Left lobe of liver (tissue), 2 donors: ENCODE measurements at places on chromosomes 7 and 10. TPM values are rescaled to one million over a fixed set of nuclear protein-coding genes. Genes with fewer than 3 reads are reported as not detected.

Gene IDI2
- not detected for total RNA-seq

Gene ZNF394
- total RNA-seq, result 8.6 TPM

Gene FKBP9
- total RNA-seq, result 32.8 TPM

Gene ASZ1
- not detected for total RNA-seq

Gene FOXI2
- not detected for total RNA-seq

Gene NPC1L1
- total RNA-seq, result 21.1 TPM

Gene PTN
- total RNA-seq, result 0.38 TPM

Gene CFAP46
- total RNA-seq, result 0.08 TPM

Gene SCRN1
- total RNA-seq, result 3.1 TPM

Gene FKBP6
- not detected for total RNA-seq

Gene NOS3
- 8.7 TPM for total RNA-seq

Gene CYP2E1
- 3,844 TPM for total RNA-seq

Gene CNPY1
- total RNA-seq, result not detected

Gene ANKRD61
- total RNA-seq, result not detected

Gene GNG11
- 1.6 TPM for total RNA-seq

Gene PLEKHS1
- total RNA-seq, result not detected

Gene TMEM270
- not detected for total RNA-seq

Gene AGMO
- 33.0 TPM for total RNA-seq

Gene PAX2
- total RNA-seq, result 0.18 TPM

- DNase-seq, result no peak
These were observed 43.7 kb downstream of the MKLN1 start for GRCh38 chr7:131371411-131371810.

GRCh38 chr10:75743291-75743778, 311.9 kb downstream of the LRMDA start:
- no peak for DNase-seq

DNA sequence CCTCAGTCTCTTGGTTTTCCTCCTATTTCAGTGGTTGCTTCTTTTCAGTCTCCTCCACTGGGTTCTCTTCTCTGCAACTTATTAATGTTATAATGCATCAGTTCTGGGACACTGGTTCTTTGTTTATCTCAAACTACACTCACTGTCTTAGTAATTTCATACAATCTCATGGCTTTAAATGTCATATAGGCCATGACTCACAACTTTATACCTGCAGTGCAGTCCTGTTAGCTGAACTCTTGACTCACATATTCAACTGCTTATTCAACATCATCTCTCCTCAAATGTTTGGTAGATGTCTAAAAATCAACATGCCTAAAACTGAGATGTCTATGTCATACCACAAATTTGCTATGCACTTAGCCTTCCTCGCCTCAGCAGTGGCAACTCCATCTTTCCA, 101.2 kb upstream of the PALS2 start:
- DNase-seq, result no peak

- DNase-seq, result no peak
These were observed 39.3 kb downstream of the CELF2 start for GRCh38 chr10:11057018-11057417.

GRCh38 chr10:71939304-71939703, 24.9 kb upstream of the CHST3 start:
- DNase-seq, result no peak

DNA sequence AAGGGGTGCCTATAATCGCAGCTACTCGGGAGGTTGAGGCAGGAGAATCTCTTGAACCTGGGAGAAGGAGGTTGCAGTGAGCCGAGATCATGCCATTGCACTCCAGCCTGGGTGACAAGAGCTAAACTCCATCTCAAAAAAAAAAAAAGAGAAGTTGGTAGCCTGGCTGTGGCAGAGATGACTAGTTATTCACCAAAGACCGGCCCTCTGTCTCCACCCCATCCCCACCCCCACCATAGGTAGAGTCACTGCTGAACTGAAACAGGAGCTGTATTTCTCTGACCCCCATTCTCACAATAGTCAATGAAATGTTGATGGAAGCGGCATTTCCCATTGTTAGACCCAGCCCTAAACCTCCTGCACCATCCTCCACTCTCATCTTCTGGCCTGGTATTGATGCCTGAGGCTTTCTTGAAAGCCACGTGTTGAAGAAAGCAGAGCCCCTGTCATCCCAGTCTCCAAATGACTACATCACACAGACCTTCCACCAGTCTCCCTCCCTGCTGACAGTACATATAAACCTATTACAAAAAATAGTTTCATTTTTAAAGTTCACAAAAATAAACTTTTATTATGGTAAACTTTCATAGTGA, 9.4 kb upstream of the PIK3CG start:
- DNase-seq, result no peak

- no peak for DNase-seq
These were observed 767 bp downstream of the EIF4EBP2 start for GRCh38 chr10:70404787-70405036.

- DNase-seq, result no peak
These were observed 4.5 kb downstream of the PLEKHA1 start for GRCh38 chr10:122379041-122379440.

DNA sequence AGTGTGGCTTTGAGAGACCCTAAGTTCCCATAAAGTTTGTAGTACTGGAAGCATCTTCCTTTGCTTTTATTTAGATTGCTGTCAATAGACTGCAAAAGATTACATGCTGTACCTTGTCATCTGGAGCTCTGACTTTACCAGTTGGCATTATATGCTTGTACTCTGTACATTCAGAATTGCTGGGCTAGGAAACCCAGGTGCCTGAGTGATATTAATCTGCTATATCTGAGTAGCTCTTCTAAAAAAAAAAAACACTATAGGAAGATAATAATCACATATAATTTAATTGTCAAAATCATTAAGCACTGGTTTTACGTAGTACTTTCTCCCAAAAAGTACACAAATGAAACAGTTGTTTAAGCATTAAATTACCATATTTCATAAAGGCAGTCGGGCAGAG, 12.3 kb downstream of the GATA3 start:
- DNase-seq, result no peak

- no peak for DNase-seq
These were observed 84.7 kb upstream of the TRIL start for GRCh38 chr7:29042824-29043231.

DNA sequence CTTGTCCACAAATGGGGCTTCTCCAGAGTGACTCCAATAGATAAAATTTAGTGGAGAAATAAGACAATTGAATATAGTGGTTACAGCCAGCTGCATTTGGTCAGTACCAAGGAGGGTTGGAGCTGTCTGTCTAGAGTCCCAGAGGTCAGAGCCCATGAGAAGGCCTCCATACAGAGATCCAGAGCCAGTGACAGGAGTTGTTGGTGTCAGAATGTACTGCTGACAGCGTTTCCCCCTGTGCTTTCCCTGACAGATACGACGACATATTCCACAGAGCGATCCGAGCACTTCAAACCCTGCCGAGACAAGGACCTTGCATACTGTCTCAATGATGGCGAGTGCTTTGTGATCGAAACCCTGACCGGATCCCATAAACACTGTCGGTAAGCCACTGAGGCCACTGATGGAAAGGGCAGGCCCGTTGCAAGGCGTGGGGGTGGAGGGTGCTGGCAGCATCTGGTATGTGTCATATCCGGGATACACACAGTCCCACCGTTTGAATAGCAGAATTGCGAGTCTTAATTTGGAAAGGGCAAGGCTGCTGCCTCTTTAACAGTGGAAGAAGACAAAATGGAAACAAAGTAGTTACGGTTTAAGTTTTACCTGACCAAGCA, 483.6 kb downstream of the NRG3 start:
- DNase-seq, result no peak

GRCh38 chr7:2586326-2587020, 27.7 kb downstream of the IQCE start:
- no peak for DNase-seq

GRCh38 chr10:120719333-120719732, 131.8 kb upstream of the WDR11 start:
- no peak for DNase-seq

DNA sequence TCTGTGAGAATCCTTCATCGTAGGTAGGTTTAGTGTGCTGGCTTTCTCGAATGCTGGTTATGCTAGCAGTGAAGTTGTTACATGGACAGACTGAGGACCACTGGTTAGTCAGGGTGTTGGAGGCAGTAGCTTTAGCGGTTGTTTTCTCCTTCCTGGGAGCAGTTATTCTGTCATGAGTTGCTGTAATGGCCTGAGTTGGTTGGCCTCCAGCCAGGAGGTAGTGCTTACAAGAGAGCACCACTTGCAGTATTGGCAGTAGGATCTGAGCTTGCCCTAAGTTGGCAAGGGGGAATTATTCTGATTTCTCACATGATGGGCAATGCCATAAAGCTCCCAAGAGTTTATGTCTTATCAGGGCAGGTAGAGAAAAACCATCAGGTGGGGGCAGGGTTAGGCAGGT, 58.0 kb downstream of the IPMK start:
- DNase-seq, result no peak

DNA sequence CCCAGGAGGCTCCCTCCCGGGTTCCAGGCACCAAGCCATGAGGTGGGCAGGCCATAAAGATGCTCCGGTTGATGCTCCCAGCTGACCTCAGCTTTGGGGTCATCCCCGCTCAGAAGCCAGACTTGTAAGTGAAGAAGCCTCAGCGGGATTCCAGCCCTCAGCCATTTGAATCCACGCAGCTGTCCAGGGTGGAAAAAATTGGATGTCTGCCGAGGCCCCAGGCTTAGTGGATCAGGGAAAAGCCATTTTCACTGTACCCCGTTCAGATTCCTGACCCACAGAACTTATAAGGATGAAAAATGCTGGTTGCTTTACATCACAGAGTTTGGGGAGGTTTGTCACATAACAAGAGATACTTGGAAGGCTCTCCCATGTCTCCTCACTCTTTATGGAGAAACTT, 49.2 kb upstream of the CPN1 start:
- DNase-seq, result no peak

GRCh38 chr7:126486806-126487205, 765.9 kb downstream of the GRM8 start:
- DNase-seq, result no peak

- no peak for DNase-seq
These were observed 10.3 kb downstream of the PI4K2A start for GRCh38 chr10:97650726-97651125.

DNA sequence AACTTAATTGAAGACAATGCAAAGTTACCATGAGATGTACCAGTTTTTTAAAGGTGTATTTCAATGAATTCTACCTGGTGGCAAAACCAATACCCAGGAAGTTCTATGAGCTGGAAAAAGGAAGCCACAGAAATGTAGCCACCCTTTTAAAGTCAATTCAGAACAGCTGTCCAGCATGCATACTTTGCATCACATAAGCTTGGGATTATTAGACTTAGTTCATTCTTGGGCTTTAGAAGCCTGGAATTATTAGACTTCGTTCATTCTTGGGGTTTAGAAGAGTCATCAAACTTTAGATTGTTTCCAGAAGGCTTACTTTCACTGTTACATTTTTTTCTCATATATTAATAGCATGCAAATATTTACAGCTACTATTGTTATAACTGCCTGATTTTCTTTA, 20.9 kb downstream of the SLC25A13 start:
- DNase-seq, result no peak

- DNase-seq, result peak; percentile 64
These were observed 60.8 kb downstream of the GDI2 start for GRCh38 chr10:5752301-5752871.

DNA sequence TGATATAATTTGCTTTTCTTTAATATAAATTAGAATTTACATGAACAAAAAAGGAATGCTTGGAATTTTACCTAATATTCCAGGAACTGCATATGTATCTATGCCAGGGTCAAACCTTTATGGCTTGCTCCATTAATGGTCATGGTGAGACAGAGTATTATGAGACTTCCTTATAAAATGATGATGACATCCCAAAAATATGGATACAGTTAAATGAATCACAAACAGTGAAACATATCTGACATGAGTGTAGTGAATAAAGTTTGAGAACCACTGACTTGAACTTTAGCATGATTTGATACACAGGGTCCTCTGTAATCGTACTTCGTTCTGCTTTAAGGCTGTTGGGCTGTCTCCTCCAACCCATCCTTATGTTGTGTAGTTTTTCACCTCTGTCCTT, 51.8 kb downstream of the MARCHF5 start:
- no peak for DNase-seq

DNA sequence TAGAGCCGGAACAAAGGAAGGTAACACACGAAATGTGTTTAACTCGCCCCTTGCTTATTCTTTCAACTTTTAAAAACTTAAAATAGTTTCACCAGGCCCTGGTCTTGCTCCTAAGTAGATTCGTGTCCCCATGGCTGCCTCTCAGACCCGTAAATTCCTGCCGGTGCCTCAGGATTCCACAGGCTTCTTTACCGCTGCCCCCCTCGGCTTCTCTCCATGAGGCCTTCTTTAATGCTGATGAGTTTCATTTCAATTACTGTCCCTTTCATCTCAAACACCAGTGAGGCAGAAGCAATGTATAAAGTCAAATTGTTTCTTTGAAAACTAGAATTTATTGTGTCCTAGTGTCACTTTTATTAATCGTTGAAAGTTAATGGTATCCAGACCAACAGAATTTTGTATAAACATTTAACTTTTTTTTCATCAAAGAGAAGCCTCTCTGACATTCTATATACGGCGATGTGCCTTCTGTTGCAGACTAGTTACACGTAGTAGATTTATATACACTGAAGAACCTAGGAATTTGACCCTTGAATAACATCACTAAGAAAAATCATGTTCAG, 225.2 kb downstream of the C7orf25 start:
- DNase-seq, result no peak

GRCh38 chr10:76073524-76073923, 642.1 kb downstream of the LRMDA start:
- DNase-seq, result no peak

GRCh38 chr10:32337350-32337749, 9.6 kb downstream of the EPC1 start:
- DNase-seq, result no peak

DNA sequence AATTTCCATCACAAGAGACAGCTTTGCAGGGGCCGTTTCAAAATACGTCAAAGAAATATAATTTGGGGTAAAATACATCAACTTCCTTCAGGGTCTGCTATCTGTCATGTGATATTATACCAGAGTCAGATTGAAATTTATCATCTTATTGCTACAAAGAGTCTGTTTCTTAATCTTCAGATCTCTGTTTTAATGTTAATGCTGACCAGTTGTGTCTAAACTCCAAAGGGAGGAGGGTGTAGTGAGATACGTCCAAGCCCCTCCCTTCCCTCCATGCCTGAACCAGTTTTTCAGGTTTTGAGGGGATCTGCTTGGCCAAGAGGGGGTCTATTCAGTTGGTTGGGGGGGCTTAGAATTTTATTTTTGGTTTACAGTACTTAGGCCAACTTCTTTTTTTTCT, 891.6 kb downstream of the GRM8 start:
- no peak for DNase-seq

GRCh38 chr7:15834446-15834845, 148.0 kb upstream of the MEOX2 start:
- DNase-seq, result no peak
